ENCODE measurements at places on chromosomes 11 and 22.

DNA sequence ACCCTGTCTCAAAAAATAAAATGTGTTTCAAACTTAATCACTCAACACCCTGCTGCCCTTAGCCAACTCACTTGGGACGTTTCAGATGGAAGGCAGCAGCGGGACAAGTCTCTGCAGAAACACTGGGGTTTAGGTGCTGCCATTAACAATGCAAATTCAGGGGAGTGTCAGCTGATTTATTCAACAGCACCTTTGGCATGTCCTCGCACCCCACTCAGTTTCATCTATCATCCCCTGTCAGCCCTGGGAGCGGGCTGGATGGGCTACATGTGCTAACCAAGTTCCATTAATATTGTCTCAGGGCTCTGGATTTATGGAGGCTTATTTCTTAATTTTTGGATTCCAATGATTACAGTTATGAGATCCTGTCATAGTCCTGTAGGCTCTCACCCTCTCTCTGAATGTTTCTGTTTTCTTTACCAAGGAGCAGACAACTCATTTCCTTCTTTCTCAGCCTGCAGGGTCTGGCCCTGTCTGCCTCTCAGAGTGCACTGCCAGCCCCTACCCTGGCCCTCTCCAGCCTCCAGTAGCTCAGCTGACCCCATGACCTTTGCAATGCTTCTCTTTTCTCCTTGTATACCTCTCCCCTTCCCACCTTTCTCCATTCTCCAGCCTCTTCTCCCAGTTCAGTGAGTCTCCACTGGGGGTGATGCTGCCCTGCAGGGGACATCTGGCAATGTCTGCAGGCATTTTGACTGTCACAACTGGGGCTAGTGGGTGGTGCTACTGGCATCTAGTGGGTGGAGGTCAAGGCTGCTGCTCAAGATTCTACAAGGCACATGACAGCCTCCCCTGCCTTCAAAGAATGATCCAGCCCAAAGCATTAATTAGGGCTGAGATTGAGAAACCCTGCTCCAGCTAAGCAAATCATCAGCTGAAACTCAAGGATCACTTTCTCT lies 79.0 kb downstream of the APIP start:
- no peak for DNase-seq

DNA sequence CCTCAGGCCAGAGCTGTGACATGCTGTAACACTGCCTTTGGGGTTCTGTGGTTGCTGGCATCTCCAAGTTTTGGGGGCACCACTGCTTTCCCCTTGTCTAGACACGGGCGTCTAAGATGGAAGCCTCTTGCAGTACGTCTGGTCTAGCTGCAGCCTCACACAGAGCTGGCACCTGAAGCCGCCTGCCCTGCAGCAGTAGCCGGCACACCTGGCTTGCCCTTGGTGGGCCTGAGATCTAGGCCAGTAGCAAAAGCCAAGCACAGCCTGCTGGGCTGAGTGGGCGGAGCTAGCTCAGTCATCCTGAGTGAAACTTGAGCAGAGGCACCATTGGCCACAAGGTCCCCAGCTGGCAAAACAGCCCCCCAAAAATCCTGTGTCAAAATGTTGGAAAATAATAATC lies 154.2 kb downstream of the DLG2 start:
- peak; percentile 35 for DNase-seq

DNA sequence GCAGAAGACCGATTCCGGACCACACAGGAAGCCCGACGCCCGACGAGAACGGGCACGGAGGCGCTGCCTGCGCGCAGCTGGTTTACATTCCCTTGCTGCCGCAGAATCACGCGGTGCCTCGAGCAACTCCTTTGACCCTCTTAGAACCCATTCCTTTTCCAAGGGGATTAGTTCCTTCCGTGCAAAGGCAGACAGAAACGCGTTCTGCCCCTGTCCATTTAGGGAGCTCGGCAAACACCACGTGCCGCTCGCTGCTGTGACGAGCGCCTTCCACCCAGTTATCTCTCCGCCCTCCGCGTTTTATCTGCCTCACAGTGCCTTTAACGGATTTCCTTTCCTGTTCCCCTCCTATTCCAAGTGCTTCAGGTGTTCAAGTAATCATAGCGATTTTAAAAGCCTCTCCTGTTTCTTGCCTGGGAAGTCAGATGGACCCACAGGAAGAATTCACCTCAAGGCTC lies 24.1 kb upstream of the MICAL3 start:
- no peak for DNase-seq

GRCh38 chr11:7381937-7382336 lies 103.4 kb upstream of the OLFML1 start:
- no peak for DNase-seq

DNA sequence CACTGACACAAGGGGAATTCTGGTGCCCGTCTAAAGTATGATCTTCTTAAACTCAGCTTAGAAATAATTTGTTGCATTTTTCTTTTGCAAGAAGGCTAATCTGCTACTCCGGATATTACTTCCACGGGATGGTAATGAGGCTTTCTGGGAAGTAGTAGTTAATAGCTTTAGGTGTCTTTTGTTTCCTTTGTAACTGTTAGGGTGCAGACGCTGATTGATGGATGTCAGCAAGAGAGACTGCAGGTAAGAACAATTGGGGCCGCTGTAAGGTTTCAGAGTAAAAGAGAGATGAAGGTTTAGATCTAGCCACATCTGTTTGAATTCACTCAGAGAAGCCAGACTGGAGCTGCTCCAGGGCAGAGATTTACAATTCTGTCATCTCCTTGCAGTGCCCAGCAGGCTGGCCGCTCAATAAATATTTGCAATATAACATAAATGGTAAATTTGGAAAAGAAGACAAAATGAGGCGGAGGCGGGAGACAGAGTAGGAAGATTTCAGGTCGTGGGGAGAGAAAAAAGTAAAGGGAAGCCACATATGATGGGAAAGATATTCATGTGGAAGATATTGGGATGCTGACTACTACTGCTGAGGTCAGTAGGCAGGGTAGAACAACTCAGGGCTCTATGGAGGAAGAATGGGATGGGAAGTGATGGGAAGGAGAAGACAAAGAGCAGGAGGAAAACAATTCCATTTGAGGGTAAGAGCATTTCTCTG lies 320.5 kb downstream of the AASDHPPT start:
- no peak for DNase-seq

GRCh38 chr11:126434950-126435335 lies 79.5 kb downstream of the ST3GAL4 start:
- no peak for DNase-seq

DNA sequence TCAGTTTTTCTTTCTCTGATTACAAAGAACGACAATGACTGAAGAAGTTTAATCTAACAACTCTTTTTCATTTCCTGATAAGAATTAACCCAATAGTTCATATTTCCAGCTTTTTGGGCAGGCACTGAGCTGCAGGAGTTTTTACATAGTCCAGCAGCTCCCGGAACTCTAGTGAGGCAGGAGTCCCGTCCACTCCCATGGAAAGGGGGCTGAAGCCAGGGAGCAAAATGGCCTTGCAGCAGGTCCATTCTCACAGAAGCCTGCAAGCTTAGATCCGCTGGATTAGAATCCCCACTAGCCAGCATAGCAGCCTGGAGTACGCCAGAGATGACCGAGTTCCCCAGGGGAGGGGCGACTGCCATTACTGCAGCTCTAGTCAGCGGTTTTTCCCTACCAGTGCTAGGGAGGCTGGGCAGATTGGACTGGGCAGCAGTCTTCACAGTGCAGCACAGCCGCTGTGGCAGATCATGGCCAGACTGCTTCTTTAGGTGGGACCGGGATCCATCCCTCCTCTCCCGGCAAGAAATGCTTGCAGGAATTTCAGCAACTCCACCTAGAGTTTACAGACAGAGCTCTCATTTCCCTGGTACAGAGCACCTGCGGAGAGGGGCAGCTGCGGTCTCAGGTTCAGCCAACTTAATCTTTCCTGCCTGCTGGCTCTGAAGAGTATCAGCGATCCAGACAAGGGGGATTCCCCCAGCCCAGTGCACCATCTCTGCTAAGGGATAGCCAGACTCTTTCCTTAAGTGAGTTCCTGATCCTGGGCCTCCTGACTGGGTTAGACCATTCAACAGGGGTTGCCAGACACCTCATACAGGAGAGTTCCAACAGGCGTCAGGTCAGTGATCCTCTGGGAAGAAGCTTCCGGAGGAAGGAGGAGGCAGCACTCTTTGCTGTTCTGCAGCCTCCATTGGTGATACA lies 742 bp upstream of the CASP4 start:
- DNase-seq: peak; percentile 48

- DNase-seq: no peak
Observed at GRCh38 chr11:84227970-84228665, 942.0 kb upstream of the CCDC90B start.

DNA sequence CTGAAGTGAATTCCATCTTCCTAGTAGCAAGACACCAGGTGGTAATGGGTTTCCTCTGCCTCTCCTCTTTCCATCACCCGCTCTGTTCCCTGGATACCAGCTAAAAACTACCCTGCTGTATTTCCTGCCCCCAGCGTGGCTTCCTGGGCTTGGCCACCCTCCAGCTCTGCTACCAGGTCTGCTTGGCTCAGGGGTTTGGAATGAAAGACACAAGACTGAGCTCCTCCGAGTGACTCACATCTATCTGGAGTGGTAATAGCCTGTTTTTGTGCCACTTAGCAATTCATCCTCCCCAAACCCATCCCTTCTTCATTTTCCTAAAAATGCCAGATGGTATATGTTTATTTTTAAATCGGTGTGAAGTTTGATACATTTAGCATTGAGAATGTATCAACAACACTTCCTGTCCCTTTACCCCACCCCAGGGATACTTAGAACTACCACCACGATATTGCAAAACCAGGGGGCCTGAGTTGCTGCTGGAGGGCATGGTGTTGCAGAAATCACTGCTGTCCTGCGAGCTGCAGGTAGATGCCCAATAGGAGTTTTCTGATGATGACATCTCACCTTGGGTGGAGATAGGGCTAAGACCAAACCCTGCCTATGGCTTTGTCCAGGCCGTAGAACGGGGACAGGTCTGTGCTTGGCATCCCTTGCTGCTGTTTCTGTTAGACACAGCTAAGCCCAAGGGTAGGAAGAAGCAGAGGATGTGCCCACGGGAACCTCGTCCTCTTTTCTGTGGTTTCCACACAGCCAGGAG lies 7.5 kb upstream of the MICAL3 start:
- DNase-seq: no peak

DNA sequence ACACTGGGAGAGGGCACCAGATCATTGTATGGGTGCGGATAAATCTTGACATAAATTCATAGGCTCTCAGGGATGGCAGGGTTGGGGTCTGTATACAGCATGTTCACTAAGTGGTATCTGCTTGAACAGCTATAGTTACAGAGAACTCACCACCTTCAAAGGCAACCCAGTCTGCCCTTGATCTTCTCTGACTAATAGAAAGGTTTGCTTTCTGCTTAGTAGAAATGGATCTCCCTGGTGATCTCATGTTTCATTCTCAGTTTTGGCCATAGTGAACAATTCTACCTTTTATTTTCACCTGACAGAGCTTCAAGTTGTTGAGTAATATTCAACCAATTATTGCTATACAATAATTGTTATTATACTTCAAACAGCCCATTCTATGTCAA lies 32.4 kb downstream of the CNTF start:
- DNase-seq: no peak

- DNase-seq: no peak
Observed at GRCh38 chr22:18947905-18948304, 11.8 kb upstream of the PRODH start.

- peak; percentile 67 for DNase-seq
Observed at GRCh38 chr22:20174785-20175596, 24.1 kb upstream of the CCDC188 start.

DNA sequence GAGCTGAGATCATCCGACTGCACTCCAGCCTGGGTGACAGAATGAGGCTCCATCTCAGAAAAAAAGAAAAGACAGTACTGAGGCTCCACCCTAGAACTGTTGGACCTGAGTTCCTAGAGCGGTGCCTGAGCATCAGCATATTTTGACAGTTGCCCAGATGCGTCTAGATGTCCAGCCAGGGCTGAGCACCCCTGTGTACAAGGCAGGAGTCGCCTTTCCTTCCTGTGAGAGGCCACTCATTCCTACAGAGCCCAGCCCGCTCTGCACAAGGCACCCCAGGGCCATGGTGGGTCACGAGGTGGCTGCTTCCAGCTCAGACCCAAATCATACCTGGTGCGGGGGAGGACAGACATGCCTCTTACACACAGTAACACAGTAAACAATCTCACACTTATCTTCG lies 15.9 kb downstream of the SAMM50 start:
- no peak for DNase-seq

GRCh38 chr11:125068368-125068767 lies 5.3 kb downstream of the SLC37A2 start:
- DNase-seq: no peak

All from iPS-NIHi11 (cell line).